AG04450 (cell line): ENCODE measurements at places on chromosomes 12 and 14.

DNA sequence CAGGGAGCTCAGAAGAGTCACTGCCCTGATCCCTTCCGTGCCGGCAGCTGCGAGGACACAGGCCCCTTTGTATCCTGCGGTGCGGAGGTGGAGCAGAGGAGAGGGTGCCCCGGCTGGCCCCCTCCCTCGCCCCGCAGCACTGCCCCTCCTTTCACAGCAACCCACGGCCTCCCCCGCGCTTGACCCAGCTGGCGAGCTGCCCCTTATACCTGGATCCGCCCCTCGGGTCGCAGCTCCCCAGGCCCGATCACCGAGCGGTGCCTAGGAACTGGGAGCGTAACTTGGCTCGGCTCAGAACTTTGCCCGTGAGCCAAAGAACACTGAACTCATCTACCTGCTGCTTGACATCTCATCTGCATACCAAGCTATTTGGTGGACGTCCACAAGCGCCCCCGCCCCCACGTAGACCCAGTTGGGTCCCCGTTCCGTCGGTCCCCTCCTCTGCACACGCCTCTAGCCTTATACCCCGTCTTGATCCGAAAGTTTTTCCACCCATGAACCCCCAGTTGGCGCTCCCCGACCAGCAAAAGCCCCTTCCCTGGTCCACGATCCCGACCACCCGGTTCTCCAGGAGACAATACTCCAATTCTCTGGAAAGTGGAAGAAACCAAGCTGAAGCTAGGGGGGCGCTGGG, 697 bp upstream of the DNAJC14 start:
- no peak for DNase-seq

DNA sequence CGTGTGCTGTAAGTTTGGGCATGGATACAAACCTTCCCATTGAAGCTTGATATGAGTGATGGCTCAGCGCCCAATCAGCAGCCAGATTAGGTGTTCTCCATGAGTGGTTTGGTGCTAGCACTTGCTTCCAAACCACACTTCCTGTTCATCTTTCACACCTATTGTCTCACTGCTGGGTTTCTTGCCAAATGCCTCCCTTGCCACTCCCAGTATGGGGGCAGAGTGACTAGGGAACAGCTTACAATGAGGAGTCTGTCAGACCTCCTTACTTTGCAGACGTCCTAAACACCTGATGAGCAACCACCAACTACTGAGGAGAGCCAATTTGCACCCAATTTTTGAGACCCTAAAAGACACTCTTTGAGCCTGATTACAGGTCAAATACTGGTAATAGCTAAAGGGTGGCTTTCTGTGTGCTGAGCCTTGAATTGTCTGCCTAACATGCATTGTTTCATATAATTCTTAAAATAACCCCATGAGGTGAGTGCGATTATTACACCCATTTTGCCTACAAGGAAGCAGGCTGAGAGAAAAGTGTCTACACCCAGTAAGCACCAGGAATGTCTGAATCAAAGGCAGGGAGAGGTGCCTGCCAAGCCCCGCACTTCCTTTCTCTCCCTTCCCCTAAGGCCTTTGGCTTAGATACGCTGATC, 48.4 kb upstream of the FOS start:
- DNase-seq: no peak

DNA sequence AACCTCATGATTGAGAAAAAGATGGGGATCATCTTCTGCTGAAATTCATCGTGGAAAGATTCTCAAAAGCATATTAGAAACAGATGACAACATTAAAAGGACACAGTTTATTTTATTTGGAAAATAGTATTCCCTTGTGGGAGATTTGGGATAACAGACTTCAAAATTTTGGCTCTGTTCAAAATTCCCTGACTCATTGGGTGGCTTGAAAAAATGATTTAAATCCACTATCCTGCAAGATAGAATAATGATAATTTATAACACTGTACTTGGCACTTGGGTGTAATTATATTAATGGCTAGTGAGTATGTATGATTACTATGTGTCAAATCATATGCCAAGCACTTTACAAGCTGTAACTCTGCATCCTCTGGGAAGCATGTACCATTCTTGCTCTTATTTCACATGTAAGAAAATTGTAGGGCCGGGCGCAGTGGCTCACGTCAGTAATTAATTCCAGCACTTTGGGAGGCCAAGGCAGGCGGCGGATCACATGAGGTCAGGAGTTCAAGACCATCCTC, 128.8 kb downstream of the LMNTD1 start:
- DNase-seq: no peak

DNA sequence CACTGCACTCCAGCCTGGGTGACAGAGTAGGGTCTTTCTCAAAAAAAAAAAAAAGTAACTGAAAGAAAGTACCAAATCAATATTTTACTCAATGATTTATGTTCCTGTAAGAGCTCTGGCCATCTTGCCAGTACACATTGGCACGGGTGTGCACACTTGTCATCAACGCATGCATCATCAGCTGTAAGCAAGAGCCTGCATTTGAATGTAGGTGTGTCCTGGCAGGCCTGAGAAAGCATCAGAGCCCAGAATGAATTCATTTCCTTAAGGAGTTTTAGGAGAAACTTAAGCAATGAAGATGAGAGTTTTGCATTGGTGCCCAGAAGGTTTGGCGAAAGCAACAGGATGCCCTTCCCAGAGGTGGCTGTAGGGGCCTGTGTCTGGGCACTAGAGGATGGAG, 88.5 kb upstream of the FZD10 start:
- DNase-seq: no peak

GRCh38 chr12:45794422-45794821, 64.9 kb downstream of the ARID2 start:
- DNase-seq: no peak

- no peak for DNase-seq
These were observed 49.3 kb downstream of the PTPN11 start for GRCh38 chr12:112468046-112468445.

GRCh38 chr12:27810756-27811155, 30.7 kb upstream of the MANSC4 start:
- no peak for DNase-seq

GRCh38 chr12:51815571-51815970, 32.9 kb downstream of the FIGNL2 start:
- no peak for DNase-seq

DNA sequence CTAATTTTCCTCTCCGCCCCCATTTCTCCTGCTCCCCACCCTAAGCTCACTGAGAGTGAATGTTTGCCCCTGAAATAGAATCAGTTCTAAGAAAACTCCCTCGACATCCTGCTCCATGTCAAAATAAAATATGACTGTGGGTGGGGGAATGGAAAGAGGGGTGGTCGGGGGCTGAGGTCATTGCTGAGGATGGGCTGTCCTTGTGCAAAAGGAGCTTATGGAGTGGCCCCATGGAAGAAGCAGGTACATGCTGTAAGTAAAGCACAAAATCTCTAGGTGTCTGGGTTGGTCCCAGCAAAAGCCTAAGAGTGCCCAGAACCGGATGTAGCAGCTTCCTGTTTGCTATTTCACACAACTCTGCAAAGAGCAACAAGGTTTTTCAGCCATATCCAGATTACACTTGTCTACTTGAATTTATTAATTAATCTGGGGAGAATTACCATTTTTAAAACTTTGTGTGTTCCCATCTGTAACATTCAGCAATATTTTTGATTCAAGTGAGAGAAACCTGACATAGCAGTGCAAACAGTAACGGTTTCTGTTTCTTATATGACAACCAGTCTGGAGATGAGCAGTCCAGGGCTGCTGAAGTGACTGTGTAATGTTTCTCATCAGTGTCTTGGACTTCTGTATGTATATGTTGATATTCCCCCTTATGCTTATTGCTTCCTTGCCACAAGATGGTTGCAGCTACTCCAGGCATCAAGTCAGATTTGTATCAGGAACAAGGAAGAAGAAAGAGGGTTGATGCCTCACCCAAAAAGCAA, 40.4 kb upstream of the GZMB start:
- no peak for DNase-seq

DNA sequence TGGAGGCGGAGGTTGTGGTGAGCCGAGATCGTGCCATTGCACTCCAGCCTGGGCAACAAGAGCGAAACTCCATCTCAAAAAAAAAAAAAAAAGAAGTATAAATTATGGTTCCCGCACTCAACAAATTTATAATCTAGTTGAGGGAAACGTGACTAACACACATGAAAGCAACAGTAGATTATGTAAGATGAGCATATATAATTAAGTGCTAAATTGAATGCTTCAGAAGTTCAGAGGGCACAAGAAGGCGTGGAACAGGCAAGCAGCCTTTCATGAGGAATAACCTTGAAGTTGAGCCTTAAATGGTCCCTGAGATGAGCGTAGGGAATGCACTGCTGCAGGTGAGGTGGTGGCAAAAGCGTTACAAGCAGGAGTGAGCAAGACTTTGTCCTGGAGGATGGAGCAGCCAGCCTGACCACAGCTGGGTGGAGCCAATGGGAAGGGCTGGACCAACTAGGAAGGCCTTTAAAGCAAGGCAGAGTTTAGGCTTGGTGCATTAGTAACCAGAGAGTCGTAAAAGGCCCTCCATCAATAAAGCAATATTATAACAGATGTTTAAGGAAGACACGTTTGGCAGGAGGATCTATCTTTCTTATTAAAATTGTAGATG, 30.6 kb upstream of the TUBA1A start:
- no peak for DNase-seq

DNA sequence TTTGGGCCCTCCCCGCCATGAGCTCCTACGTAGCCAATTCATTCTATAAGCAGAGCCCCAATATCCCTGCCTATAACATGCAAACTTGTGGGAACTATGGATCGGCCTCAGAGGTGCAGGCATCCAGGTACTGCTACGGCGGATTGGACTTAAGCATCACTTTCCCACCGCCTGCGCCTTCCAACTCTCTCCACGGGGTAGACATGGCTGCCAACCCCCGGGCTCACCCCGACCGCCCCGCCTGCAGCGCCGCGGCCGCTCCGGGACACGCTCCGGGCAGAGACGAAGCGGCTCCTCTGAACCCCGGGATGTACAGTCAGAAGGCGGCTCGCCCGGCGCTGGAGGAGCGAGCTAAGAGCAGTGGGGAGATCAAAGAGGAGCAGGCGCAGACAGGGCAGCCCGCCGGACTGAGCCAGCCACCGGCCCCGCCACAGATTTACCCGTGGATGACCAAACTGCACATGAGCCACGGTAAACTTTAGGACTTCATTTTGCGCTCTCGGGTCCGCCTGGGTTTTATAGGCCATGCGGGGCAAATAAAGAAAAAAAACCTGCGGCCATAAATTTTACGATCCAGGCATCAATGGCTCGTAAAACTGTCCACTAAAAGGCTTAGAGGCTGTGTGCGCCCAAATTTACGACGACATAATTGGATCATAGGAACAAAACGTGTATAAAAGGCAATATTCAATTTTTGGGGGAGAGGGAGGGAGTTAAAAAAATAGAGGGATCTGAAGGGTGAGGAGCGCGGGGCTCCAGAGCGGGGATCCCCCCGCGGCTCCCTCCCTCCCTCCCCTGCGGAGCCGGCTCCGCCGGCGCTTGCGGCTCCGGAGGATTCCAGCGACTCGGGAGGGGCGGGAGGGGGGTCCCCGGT, 493 bp downstream of the HOXC5 start:
- no peak for DNase-seq

DNA sequence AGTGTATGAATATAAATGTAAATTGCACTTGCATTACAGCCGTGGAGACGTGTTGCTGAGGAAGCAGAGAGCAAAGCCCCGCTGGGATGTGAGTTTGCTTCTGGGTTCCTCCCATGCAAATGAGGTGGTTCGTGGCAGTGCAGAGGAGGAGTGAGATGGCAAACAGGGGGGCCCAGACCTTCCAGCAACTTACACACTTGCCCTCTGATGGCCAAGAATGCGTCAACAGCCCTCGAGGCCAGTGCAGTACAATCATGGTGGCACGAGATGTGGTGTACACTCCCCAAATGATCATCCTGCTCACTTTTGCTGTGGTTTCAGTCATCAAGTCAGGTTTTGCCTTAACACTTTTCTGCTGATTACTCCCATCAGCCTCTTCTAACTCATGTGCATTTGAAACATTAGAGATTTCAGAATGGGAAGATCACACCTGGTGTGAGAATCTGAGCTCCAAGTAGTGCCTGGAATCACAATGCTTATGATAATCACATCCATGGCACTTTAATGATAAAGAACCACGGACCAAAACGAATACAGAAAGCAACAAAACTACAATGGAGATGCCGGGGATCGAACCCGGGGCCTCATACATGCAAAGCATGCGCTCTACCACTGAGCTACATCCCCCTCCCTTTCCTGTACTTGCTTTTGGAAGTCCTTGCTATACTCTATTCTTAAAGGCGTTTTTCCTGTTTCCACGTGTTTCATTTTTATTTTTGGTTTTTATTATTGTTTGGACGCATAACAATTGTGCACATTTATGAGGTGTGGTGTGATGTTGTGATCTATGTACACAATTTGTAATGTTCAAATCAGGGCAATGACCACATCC, 7.0 kb upstream of the UBC start:
- DNase-seq: no peak

- no peak for DNase-seq
These were observed 7.5 kb downstream of the ZNF385A start for GRCh38 chr12:54377007-54377406.

DNA sequence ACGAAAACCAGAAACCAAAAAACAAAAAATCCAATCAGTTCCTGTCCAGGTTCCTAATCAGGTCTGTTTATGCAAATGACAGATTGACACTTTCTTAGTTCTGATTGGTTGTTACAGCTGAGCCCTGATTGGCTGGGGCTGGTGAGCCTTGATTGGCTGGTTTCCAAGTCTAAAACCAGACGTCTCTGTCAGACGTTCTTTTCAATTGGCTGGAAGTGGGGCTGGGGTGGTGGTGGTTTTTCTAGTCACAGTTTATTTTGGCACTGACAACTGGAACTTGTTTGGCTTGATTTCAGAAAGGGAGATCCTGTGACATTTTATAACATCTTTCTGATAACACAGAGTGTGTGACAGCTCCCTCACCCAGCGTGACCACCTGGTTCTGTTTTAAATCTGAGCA, 36.1 kb upstream of the PRICKLE1 start:
- no peak for DNase-seq

DNA sequence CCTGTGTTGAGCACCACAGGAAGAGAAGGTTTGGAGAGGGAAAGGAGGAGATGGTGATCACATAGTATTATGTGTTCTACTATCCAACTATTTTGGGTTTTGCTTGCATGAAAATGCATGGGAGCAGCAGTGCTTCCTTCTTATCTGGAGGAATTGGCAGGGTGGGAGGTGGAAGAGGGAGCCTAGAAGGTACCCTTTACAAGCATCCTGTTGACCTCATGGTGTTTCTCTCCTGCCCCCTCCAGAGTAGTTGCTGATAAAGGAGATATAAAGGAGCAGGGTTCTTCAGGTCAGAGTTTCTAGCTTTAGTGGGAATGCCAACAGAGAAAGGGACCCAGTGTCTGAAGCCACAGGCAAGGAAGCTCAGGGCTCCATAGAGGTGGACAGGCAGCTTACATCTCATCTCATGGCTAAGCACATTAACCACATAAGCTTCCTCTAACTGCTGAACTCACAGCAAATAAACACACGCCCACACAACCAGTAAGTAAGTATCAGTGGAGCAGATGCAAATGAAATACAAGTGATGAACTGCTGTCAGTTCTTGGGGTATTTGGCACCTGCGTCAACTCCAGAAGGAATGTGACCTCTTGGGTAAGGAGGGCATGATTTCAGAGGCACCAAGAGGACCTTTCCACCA, 174.2 kb upstream of the SLC38A2 start:
- no peak for DNase-seq

- DNase-seq: no peak
These were observed 134.6 kb downstream of the BTG1 start for GRCh38 chr12:92010853-92011701.

- no peak for DNase-seq
These were observed 53.5 kb upstream of the LDHB start for GRCh38 chr12:21710958-21711775.
